ENCODE measurements at places on chromosomes 3 and 15.

- no peak for DNase-seq
These were observed 237.2 kb upstream of the ADAMTS9 start for GRCh38 chr3:64924961-64925360.

DNA sequence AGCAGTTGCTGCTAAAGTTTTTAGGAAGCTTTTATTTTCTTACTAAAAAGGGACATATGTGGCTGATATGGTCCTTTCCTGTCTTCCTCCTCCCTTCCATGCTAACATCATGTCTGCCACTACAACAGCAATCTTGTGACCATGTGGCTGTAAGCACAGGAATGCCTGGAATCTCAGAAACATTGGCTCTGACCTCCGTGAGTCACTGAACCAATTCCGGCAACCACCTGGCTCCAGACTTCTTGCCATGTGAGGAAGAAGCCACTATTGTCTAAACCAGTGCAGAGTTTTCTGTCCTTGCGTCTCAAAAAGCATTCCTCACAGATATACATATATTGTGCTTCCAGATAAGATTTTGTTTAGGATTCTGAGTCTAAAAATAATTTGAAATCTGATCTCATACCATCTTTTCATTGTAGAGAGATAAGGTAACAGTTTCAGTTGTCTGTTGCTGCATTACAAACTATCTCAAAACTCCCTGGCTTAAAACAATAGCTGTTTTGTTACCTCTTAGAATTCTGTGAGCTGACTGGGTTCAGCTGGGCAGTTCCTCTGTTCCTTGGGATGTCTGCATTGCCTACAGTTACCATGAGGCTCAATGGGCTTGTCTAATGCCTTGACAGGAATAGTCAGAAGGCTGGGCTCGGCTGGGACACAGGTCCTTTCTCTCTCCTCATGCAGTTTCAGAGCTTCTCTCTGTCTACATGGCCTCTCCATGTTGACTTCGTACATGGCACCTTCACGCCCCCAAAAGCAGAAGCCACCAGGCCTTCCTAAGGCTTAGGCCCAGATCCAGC is 77.3 kb upstream of the MAGI1 start:
- DNase-seq, result peak; percentile 54

- DNase-seq, result no peak
These were observed 1240.2 kb upstream of the ALCAM start for GRCh38 chr3:104126463-104126862.

DNA sequence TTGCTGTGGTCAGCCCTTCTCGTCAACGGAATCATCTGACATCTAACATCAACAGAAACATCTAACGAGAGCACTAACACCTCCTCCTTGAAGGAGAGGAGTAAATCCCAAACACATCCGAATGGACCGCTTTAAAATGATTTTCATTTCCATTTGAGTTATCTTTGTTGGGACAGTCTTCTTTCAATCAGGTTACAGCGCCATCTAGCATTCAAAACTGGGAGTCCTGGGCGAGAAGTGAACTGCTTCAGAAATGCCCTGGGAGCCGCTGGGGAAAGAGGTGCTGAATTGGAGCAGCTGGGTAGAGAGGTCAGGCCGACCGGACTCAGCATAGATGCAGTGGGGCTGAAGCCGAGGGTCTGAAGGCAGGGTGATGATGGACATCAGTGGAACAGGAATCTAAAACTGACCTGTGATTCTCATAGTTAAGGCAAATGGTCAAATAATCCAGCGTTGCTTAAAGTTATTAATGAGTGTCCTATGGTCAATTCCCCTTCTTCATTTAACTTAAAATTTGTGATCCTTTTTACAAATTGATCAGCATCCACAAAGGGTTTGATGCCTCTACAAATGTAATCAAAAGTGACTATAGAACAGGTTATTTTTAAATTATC is 170.0 kb upstream of the NDN start:
- DNase-seq, result no peak

DNA sequence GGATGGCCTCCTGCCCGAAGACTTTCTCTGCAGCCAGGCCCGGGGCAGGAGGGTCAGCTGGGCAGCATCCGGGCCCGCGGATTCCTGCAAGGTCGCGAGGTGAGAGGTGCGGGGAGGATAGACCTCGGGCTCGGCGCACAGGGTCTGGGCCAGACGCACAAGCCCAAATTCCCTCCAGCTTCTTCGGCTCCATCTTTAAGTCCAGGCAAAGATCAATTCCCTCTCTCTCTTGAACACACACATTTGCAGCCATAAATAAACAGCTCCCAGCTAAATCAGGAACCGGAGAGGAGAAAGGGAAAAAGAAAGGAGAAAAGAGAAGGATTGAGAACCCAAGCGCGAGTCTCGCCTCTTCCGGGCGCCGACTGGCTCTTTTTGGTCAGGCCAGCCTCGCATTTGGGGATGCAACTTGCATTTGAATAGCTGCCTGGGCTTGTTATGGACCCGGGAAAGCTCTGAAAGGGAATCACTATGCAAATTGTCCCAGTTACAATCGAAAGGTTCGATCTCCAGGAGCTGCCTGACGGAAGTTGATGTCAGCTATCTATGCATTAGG is 14.5 kb upstream of the ONECUT1 start:
- DNase-seq, result no peak

DNA sequence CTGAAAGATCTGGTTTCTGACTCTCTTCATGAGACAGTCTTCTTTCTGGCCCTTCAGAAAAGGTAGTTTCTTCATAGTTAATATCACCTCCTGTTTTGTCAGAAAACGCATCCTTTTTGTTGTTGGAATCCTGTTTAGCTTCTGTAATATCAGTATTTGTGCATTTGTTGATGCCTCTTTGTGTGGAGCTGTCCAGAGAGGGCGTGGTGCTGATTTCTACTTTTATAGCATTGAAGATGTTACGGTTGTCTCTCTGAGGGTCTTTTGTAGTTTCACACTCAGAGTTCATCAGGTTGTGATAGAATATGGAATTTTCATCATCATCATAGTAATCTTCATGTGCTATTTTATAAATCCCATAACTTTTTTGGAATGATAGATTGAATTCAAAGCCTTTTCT is 8.9 kb downstream of the GPR149 start:
- no peak for DNase-seq

- DNase-seq, result peak; percentile 52
These were observed 19.7 kb downstream of the FAN1 start for GRCh38 chr15:30923429-30923828.

GRCh38 chr15:88529021-88529630 is 17.4 kb downstream of the DET1 start:
- no peak for DNase-seq

DNA sequence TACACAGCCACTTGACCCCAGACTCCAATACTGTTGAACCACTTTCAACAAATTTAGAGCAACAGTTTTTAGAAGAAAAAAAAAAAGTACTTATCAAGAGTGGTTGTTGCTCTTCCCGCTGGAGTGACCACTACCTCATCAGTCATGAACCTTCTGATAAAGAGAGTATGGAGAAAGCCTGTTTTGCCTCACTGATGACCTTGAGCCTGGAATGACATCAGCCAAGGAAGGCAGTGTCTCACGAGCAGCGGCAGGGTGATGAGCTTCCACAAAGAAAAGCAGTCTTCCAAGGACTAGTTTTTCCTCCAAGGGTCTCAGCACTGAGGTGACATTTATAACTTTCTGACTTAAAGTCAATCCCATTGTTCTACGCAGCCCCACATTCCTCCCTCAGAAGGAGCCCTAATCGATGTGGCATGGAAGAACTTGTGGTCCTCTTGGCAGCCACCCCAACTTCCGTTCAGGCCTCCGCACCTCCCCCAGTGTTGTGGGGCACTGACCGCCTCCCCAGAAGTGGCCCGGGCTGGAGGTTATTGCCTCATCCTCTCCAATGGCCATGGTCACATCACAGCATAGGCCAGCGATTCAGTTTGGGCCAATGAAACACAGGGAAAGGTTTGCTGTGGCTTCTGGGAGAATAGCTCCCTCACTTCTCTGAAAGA is 1.8 kb upstream of the CYP11A1 start:
- DNase-seq, result no peak

- no peak for DNase-seq
These were observed 51.7 kb upstream of the TJP1 start for GRCh38 chr15:29873947-29874411.

GRCh38 chr15:68403161-68403941 is 28.6 kb downstream of the ITGA11 start:
- no peak for DNase-seq

GRCh38 chr3:71180524-71180923 is 403.0 kb downstream of the FOXP1 start:
- no peak for DNase-seq
